ENCODE measurements at places on chromosomes 11 and 22.

DNA sequence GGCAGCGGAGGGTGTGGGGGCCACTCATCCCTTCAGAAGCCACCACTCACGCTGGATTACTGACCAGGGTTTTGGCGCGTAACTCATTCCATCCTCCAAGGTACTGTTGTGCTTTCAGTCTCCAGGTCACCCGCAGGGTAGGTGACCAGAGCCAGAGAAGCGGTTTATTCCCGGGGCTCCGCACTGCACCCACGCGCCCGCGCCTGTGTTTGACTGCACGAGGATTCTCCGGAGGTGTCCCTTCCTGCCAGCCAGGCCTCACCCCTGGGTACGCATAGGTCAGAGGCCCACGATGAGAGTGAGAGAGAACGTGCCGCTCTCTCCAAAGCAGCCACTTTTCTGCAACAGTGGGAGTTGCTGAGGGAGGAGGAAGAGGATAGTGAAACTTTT lies 55.5 kb downstream of the TRAF6 start:
- DNase-seq = no peak

DNA sequence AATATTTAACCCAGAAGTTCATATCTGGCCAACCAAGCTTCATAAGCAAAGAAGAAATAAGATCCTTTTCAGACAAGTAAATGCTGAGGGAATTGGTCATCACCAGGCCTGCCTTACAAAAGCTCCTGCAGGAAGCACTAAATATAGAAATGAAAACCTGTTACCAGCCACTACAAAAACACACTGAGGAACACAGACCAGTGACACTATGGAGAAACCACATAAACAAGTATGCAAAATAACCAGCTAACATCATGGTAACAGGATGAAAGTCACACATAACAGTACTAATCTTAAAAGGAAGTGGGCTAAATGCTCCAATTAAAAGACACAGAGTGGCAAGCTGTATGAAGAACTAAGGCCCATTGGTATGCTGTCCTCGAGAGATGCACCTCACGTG lies 311.4 kb downstream of the DYNC2H1 start:
- no peak for DNase-seq

DNA sequence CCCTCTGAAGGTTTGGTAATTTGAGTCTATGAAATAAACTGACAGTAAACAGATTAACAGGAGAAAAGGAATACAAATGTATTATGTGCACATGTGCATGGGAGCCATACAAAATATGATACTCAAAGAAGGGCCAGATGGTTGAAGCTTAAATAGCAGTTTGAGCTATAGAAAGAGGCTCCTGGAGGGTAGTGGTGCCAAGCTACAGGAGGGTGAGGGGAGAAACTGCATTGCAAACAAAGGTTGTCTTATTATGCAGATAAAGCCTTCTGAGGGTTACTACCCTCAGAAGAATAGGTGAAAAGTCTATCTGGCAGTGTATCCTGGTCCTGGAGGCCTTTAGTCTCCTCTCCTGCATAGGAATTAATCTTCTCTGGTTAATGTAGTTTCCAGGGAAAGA lies 267.3 kb upstream of the MPPED2 start:
- DNase-seq = no peak

DNA sequence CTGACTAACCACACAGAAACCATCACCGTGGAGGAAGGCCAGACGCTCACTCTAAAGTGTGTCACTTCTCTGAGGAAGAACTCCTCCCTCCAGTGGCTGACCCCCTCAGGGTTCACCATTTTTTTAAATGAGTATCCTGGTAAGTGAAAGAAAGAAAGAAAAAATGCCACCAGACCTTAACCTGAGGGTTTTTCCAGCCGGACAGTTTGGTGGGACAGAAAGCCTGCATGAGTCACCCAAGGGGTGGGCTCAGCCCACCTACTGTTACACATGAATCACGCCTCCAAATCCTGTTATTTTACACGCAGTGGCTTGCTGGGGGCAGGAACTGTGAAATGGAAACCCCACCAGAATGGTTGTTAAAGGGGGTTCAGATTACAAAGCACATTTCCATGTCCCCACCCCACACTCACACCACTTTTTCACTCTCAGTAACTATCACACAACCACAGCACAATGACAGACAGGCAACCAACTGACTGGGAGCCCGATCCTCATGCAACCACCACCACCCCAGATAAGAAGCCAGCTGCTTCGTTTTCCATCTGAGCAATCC lies 11.9 kb downstream of the CRTAM start:
- DNase-seq = no peak

DNA sequence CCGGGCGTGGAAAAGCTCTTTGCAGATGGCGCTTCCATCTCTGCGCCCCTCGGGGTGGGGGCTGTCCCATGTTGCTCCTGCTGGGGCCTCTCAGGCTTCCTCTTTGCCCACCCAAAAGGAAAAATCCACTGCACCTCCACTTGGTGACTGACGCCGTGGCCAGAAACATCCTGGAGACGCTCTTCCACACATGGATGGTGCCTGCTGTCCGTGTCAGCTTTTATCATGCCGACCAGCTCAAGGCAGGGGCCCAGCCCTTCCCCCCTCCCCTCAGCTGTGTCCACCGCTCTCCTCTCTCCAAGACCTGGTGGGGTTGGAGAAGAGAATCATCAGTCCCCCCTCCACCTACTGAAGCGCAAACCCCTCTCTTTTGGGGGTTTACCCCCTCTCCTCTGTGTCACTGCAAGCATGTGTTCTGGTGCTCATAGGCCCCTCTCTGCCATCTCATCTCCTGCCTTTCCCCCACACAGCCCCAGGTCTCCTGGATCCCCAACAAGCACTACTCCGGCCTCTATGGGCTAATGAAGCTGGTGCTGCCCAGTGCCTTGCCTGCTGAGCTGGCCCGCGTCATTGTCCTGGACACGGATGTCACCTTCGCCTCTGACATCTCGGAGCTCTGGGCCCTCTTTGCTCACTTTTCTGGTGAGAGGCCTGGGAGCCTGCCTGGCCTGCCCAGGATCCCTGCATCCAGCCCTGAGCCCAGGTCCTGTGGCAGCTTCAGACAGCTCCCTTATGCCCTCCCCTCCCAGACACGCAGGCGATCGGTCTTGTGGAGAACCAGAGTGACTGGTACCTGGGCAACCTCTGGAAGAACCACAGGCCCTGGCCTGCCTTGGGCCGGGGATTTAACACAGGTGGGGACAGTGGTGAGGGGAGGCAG lies 1.8 kb downstream of the LARGE2 start:
- no peak for DNase-seq

DNA sequence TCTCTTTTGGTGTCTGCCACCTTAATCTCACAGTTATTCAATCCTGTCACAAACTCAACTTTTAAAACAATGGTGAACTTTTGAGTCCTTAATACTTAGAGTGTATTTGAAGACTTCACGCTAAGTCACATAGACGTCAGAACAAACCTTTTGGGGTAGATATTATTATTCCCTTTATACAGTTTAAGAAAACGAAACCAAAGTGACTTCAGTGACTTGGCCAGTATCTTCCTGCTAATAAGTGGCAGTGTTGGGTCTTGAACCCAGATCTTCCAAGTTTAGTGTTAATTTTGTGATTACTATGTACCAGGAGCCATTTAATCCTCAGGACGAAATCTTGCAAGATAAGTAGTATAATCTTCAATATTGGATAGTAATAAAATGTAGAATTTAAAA lies 691 bp downstream of the CEP295 start:
- no peak for DNase-seq

DNA sequence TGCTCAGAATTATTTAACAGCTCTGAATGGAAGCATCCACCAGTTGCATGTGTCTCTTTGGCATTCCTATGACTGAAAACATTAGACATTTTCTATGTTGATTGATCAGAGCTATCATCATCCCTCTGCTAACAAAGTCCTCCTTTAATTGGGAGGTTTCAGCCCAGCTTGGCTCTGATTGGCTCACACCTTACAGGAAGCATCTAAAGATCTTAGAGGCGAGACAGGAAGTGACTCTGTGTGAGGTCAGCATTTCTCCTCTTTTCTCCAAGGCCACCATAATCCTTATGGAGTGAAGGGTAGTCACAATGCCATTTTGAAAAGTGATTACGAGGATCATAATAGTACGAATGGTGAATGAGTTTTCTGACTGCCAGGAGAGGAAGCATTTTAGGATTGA lies 260.8 kb downstream of the MIAT start:
- no peak for DNase-seq

- no peak for DNase-seq
Observed at GRCh38 chr11:113465786-113466185, 9.4 kb downstream of the DRD2 start.

DNA sequence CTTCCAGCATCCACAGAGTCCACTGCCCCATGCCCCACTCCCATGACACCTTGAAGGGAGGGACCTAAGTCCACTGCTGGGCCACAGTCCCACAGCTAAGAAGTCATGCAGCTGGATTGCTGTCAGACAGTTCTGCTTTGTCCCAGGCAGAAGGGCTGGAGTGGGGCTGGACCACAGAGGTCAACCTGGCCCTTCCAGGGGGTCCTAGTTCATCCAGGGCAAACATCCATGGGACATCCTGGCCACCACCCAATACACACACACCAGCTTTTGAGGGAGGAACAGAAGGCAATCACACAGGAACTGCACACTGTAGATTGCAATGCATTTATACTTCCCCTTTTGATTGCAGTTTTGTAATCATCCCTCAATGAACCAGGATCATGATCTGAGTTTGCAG lies 11.3 kb upstream of the APOL4 start:
- no peak for DNase-seq

DNA sequence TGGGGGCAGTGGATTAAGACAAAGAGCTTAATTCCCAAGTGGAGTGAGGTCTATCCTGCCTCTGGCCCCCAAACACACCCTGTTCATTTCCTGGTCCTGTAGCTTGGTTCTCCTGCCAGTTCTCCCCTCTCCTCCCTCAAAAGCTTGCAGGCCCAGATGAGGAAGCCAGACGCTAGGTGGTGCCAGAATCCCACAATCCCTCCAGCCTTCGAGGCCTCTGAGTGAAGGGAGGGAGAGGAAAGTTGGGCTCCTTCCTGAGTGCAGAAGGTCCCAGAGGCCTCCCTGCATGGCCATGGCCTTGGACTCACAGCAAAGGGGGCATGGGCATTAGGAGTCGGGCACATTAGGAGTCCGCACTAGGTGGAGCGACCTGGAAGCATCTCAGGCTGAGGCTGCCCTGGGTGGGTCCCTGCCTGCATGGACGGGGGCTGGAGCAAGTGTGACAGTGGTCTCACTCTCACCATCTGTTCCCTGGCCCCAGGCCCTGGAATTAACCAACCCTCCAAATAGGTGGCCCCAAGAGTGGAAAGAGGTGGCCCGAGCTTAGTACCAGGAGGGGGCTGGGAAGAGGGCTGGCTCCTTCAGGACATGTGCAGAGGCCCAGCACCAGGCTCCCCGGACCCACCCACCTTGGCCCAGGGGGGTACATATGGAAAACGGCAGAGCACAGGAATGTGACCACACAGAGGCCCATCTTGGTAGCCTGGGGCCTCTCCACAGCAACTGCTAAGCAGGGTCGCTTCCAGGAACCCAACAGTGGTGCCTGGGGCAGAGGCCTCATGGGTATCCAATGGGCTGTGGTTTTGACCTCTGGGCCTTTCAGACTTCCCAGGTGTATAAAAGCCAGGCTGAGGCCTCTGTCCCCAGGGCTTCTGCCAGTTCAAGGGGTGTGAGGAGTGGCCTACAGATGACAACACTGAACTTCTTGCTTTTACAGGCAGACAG lies 5.2 kb downstream of the FXYD2 start:
- DNase-seq = peak; percentile 38

- peak; percentile 71 for DNase-seq
Observed at GRCh38 chr11:123654566-123655081, at the start of gene SCN3B. Gene SCN3B (minus strand): TSS chr11:123654624. CDS start chr11:123653801, 823 bp downstream.

All from frontal cortex (tissue), 4 donors.